ENCODE measurements at places on chromosomes 6 and 20. TPM values are rescaled to one million over a fixed set of nuclear protein-coding genes. Genes with fewer than 3 reads are reported as not detected.

- H3K4me3 ChIP-seq, result no peak overlapping the region
- H3K27ac ChIP-seq, result no peak overlapping the region
- no peaks in the 10 kb centered on the region for H3K36me3 ChIP-seq
Observed at GRCh38 chr6:24930431-24930871, 5.3 kb downstream of the RIPOR2 start.

DNA sequence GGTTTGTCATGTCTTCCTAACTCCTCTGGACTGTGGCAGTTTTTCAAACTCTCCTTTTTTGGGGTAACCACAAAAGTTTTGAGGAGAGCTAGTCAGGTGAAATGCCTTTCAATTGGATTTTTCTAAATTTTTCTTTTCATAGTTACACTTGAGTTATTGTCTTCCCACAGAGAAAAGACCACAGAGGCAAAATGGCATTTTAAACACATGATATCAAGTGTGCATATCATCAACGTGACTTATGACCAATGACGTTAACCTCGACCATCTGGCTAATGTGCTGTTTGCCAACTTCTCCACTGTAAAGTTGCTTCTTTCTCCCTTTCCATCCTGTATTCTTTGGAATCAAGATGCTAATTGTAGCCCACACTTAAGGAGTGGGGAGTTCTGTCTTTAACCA, 41.3 kb upstream of the SNAP25 start:
- H3K27me3 ChIP-seq, result peaks cover 15% of the 10 kb centered on the region
- no peak overlapping the region for H3K27ac ChIP-seq
- no peak for DNase-seq
- no peaks in the 10 kb centered on the region for H3K36me3 ChIP-seq

- no peaks in the 10 kb centered on the region for H3K27me3 ChIP-seq
- H3K4me3 ChIP-seq, result no peak overlapping the region
- peaks cover 98% of the 10 kb centered on the region for H3K36me3 ChIP-seq
- peaks cover 14% of the 10 kb centered on the region for H3K4me1 ChIP-seq
Observed at GRCh38 chr6:37456816-37457560, 24.0 kb downstream of the CMTR1 start.

DNA sequence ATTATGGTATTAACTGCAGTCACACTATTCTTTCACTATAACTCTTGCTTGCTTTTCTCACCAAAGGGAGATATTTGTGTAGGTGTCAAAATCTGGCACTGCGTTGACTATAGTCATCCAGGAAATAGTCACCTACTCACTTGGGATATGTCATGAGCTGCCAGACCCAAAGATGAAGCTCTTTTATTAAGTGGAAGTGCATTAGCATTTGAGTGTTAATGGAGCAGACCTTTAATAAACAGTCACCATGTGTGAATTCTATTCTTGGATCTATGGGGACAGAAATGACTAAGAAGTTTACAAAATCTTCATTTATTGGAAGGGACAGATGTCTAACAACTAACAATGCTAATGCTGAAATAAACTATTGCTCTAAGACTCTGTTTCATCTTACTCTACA, 130.1 kb upstream of the NEDD9 start:
- no peaks in the 10 kb centered on the region for H3K27me3 ChIP-seq
- peaks cover 28% of the 10 kb centered on the region for H3K4me1 ChIP-seq
- no peaks in the 10 kb centered on the region for H3K36me3 ChIP-seq
- H3K4me3 ChIP-seq, result no peak overlapping the region
- DNase-seq, result no peak

DNA sequence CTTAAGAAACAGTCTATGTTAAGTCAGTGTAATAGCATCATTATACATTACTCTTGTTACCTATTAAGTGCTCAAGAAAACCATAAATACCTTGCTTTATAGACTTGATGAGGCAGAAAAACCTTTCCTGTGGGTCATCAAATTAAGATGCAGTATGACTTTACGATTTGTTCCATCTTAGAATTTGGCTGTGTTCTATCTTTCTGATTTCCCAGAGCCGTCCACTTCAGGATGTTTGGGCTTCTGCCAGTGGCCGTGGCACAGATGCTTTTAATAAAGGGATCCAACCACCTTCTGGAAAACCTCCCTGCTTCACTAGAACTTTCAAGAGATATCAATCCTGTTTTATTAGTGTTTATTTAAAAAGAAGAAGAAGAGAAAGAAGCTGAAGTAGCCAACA, 71.2 kb downstream of the PDE7B start:
- no peak overlapping the region for H3K27ac ChIP-seq
- peaks cover 8% of the 10 kb centered on the region for H3K4me1 ChIP-seq
- H3K27me3 ChIP-seq, result no peaks in the 10 kb centered on the region
- H3K36me3 ChIP-seq, result no peaks in the 10 kb centered on the region

GRCh38 chr6:168636147-168637004, 195.4 kb downstream of the SMOC2 start:
- no peaks in the 10 kb centered on the region for H3K27me3 ChIP-seq
- H3K4me1 ChIP-seq, result peaks cover 3% of the 10 kb centered on the region
- H3K27ac ChIP-seq, result no peak overlapping the region
- no peak overlapping the region for H3K4me3 ChIP-seq
- no peaks in the 10 kb centered on the region for H3K36me3 ChIP-seq

GRCh38 chr20:59322585-59323454, 22.4 kb downstream of the EDN3 start:
- no peak overlapping the region for H3K27ac ChIP-seq
- H3K4me1 ChIP-seq, result no peaks in the 10 kb centered on the region
- H3K36me3 ChIP-seq, result no peaks in the 10 kb centered on the region

GRCh38 chr20:61800359-61801064, 265.2 kb downstream of the TAF4 start:
- H3K4me3 ChIP-seq, result no peak overlapping the region
- peaks cover 20% of the 10 kb centered on the region for H3K4me1 ChIP-seq
- no peaks in the 10 kb centered on the region for H3K36me3 ChIP-seq
- no peaks in the 10 kb centered on the region for H3K27me3 ChIP-seq

DNA sequence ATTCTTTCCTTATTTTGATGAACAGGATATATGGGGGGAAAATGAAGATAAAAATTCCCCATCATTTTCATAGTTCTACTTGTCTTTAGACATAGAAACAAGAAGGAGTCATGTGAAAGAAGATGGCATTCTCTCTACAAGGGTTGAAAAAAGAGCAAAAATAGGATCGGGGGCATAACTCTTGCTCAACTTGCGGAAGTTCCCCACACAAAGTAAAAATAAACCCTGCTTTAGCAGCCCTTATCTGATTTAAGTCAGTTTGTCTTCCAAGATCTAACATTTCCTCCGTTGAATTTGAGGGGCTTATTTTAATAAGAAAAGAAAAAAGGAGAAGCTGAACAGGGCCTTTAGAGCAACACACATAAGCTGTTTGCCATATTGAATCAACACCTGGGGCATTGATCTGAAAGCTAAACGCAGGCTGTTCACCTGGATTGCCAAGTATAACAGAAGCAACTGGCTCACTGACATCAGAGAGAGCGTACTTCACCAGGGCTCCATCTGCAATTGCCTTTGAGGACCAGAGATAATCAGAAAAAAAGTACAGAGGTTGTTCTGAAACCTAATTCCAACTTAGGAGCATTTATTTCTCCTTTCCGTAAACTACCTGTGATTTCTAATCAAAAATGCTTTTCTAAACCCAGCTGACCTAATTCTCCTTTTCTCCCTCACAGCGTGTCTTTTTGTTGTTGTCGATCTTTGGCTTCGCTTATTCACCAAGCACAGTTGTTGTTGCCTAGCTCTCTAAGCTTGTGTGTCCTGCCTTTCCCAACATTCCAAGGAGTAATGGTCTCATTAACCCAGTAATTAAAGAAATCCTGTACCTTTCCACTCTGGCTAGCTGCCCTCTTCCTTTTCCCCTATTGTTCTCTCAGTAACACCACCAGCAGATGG, 568.0 kb downstream of the KIF16B start:
- no peaks in the 10 kb centered on the region for H3K36me3 ChIP-seq
- H3K4me1 ChIP-seq, result no peaks in the 10 kb centered on the region
- no peak for DNase-seq
- H3K27ac ChIP-seq, result no peak overlapping the region

DNA sequence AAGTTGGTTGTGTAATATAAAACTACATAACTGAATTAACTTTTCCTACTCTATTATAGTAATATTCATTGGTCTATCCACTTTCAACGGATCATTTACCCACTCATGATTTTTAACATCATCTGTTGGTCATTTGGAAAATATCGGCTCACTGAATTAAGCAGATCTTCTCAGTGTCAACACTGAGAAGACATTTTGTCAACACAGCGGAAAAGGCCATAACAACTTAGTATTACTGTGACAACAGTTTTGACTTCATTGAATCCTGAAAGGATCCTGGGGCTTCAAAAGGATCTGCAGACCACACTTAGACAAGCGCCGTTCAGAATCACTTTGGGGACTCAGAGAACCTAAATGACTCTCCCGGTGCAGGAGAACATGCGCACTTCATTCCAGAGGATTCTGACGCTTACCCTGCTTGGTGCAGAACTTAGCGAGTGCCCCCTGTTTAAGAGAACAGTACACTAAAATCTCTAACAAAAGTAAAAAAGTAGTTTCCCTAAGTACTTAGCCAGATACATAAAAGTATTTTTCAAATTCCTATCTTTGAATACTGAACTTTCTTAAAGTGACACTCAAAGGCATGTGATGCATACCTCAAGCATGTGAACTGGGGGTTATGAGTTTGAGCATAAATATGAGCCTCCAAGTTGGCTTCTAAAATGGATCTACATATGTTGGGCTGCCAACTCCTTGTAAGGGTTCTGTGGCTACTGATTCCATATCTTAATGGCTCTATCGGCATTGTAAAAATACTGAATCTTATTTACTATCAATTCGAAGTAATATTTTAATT, 4.0 kb downstream of the ZBTB2 start:
- H3K27ac ChIP-seq, result no peak overlapping the region
- no peak overlapping the region for H3K4me3 ChIP-seq
- peaks cover 12% of the 10 kb centered on the region for H3K4me1 ChIP-seq
- no peaks in the 10 kb centered on the region for H3K27me3 ChIP-seq
- no peaks in the 10 kb centered on the region for H3K36me3 ChIP-seq
- DNase-seq, result no peak

DNA sequence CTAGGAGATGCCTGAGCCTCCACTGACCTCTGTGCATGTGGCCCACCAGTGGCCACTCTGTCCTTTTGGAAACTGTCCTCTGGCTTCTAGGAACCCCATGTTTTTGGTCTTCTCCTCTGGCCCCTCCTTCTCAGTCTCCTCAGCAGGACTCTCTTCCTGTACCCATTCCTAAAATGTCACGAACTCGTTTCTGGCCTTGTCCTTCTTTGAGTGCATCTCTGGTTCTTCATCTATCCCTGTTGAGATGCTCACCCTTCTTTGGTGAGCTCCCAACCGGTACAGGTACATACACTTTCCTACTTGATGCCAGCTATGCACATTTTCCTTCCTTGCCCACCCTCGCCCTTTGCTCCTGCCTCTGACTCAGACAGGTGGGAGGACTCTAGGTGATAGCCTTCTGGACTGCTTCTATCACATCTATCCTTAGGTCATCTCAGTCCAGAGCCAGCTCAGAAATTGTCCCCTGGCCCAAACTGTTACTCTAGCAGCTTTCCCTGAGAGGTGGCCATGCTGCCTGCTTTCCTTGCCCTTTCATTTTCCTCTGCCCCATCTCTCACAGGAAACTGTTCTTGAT, 14.8 kb upstream of the NNAT start:
- H3K36me3 ChIP-seq, result peaks cover 32% of the 10 kb centered on the region
- DNase-seq, result no peak
- H3K4me1 ChIP-seq, result peaks cover 28% of the 10 kb centered on the region

The PRDM13 gene
- total RNA-seq, result not detected

The KHDC1L gene
- not detected for total RNA-seq

The HLA-DPA1 gene
- total RNA-seq, result 87.7 TPM

The POPDC3 gene
- 0.38 TPM for total RNA-seq

The DNAH8 gene
- total RNA-seq, result under 0.01 TPM

The DCDC2 gene
- total RNA-seq, result 0.15 TPM
